ENCODE measurements at places on chromosomes 1 and 21.

DNA sequence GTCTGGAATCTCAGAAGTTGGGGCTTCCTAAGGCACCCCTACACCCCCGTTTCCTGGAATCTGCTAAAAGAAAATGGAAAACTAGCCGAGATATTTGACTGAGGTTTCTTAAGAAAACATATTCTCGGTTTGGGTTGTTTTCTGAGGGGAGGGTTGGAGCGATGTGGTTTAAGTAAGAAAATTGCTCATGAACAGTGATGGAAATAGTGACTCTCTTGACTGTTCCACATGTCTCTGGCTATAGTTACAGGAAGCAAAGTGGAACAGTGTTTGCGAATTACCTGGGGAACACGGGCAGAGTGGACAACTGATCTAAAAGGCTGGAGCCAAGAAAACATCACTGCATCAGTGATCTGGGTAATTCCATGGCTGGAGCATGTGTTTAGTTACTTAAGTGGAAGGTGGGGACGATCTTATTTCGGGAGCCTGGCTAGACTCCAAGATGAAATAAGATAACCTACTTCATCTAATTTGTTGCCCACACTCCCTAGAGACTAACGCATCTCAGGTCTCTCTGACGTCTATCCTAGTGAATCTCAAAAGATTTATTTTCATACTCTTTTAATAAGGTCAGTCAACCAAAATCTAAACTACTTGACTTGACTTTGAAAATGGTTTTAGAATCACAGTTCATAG lies 92.4 kb downstream of the KCNJ15 start:
- peak; percentile 58 for DNase-seq

- DNase-seq = peak; percentile 96
Measured at GRCh38 chr1:115251856-115252255, 86.2 kb downstream of the NGF start.

DNA sequence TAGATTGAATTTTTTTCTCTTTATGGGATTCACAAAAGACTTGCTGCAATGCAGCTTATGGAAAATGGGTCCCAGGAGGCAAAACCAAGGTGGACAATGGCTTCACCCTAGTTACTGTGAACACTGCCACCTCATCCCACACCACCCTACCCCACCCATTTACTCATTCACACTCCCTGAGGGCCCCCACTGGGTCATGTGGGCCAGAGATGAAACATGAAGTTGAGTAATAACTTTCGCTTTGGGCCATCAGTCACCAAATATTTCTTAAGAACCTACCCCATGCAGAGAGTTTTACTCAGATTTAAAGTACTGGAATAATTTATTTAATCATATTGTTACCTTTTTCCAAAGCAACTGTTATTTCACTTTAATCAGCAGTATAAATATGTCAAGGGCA lies 191.8 kb downstream of the TPR start:
- DNase-seq = peak; percentile 96

GRCh38 chr1:47174656-47175020 lies 15.2 kb downstream of the PDZK1IP1 start:
- DNase-seq = no peak

GRCh38 chr1:89671775-89672488 lies 39.0 kb downstream of the LRRC8C start:
- peak; percentile 74 for DNase-seq

- no peak for DNase-seq
Measured at GRCh38 chr1:94183197-94183815, 54.1 kb downstream of the ARHGAP29 start.

DNA sequence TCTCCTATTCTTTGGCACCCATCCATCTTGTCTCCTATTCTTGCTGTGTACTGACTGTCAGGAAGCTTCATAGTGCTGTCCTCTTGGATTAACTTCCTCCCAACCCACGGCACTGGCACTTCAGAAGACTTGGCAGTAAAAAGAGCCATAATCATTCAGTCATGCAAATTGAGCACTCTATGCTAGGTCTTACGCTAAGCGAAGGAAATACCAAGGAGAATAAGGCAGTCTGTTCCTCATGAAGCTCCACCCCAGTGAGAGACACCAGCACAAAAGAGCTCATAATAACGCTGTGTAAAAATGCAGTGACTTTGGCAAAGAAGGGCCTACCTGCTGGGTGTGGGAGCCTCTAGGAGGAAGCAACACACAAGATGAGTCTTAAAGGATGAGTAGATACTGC lies 67.1 kb downstream of the GFI1 start:
- no peak for DNase-seq

DNA sequence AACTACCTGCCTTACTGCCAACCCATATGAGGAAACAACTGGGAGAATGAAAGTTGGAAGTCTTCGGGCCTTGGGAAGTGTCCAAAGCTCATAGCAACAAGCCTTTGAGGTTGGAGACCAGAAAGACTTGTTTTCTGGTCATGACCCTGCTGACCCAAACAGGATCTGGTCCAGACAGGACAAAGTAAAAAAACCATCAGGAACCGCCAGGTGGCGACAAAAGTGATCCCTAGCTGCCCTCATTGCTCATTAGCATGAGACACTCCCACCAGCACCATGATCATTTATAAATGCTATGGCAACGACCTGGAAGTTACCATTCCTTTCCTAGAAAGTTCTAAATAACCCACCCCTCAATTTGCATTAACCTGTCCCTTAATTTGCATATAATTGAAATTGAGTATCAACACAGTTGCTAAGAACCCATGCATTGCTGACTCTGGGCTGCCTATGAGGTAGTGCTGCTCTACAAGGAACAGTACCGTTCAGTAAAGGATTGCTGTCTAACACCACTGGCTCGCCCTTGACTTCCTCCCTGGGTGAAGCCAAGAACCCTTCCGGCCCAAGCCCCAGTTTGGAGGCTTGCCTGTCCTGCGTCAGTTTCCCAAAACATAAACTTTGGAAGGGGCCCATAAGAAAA lies 89.0 kb downstream of the URB2 start:
- peak; percentile 31 for DNase-seq

GRCh38 chr1:75990686-75991085 lies 58.5 kb upstream of the ASB17 start:
- DNase-seq = no peak

GRCh38 chr1:177645491-177646190 lies 324.2 kb downstream of the SEC16B start:
- no peak for DNase-seq

DNA sequence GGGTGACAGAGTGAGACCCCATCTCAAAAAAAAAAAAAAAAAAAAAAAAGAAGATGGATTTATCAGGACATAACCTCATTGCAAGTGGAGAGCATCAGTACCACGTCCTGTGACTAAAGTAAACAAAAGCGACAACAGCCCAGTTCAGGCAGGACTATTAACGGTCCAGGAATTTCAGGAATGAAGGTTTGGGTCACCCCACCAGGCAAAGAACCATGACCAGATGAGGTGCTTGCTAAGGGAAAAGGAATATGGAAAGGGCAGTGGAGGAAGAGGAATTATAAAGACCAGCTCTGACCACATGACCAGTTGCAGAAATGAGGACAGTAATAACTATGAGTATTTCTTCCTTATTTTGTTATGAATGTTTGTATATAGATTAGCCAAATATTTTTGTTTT lies 35.4 kb upstream of the EIF4G3 start:
- no peak for DNase-seq

GRCh38 chr1:41528106-41528505 lies 43.6 kb upstream of the EDN2 start:
- no peak for DNase-seq

GRCh38 chr1:154492115-154492514 lies 9.9 kb upstream of the TDRD10 start:
- no peak for DNase-seq

GRCh38 chr1:45478121-45478814 lies 12.7 kb downstream of the TESK2 start:
- no peak for DNase-seq

GRCh38 chr1:53396573-53397268 lies 62.5 kb upstream of the DMRTB1 start:
- no peak for DNase-seq

GRCh38 chr1:54581621-54582035 lies 33.6 kb downstream of the ACOT11 start:
- DNase-seq = peak; percentile 61

DNA sequence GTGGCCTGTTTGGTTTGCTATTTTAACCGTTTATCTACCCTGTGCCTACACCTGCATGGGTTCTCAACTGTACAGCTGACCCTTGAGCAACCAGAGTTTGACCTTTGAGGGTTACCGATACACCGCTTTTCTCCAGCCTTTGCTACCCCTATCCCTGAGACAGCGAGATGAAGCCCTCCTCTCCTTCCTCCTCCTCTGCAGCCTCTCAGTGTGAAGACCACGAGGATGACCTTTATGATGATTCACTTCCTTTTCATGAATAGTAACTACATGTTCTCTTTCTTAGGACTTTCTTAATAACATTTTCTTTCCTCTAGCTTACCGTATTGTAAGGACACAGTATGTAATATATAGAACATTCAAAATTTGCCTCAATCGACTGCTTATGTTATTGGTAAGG lies 14.5 kb upstream of the RNF187 start:
- DNase-seq = peak; percentile 38

DNA sequence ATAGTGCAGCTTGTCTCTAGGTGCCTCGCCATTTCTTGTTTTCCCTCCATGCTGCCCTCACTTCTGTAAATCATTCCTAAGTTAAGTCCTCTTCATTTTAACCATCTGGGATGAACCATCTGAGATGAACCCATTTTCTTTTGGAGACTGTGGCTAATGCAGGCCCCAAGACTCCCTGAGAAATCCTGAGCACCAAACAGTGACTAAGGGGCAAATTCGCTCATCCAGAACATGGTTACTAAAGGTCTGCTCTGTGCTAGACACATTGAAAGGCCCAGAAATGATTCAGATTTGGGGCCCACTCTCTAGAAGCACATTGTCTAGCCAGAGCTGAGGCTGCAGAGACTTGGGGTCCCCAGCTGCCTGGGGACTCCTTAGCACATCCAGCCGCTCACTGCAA lies 151.9 kb upstream of the CTTNBP2NL start:
- no peak for DNase-seq

DNA sequence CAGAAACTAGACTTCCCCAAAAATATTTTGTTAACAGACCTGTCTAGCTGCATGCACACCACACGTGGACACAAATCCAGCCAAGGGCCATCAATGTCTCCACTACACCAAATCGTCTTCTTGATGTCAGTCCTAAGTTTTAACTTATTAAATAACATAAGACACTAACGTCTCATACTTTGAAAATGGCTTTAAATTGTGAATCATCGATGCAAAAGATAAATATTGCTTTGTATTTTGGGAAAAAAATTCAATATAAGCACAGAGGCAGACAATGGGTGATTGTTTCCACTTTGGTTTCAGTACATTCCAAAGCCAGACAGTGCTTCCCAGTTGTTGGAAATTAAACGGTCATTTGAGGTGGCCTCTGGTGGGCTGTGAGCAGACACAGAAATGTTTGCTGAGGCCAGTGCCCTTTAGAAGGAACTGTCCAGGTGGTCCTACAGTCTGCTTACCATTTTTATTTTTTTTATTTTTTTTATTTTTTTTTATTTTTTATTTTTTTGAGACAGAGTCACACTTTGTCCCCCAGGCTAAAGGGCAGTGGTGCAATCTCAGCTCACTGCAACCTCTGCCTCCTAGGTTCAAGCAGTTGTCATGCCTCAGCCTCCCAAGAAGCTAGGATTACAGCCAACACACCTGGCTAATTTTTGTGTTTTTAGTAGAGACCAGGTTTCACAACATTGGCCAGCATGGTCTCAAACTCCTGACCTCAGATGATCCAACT lies 1.8 kb upstream of the KIAA2013 start:
- DNase-seq = no peak

GRCh38 chr1:47783638-47784496 lies 213.3 kb downstream of the TRABD2B start:
- no peak for DNase-seq

DNA sequence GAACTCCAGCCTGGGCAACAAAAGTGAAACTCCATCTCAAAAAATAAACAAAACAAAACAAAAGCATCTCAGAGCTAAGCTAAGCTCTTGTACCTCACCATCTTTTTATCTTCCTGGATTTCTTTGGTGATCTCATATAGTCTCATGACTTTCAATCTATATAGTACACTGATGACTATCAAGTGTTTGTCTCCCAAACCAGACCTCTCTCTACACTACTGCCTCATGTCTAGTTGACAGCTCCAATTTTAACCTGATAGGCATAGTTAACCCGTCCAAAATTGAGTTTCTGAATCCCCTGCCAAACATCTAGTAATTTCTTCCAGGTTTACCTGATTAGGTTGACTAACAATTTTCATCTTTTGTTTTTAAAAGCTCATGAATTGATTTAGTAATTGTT lies 151.7 kb downstream of the COP1 start:
- no peak for DNase-seq

- no peak for DNase-seq
Measured at GRCh38 chr1:153795330-153795837, 20.2 kb downstream of the SLC27A3 start.

DNA sequence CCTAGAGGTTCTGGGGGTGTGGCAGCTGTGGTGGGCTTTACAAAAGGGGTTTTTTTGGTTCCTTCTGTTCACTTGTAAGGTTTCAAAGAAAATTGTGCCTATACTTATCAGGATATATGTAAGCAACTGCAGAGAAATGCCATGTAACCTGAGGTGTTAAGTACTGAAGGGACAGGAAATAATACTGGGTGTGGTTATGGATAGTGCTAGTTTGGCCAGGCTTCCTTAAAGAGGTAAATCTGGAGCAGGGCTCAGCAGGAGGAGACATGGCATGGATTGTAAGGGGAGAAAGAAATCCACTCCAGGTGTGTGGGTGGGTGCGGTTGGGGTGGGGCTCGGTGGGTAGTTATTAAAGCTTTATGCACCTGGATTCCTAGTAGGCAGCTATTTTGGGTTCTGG lies 28.3 kb downstream of the KIRREL1 start:
- DNase-seq = no peak

- DNase-seq = peak; percentile 96
Measured at GRCh38 chr1:178940068-178940765, 69.3 kb upstream of the ANGPTL1 start.

- DNase-seq = no peak
Measured at GRCh38 chr21:39029900-39030884, 153.1 kb downstream of the PSMG1 start.

DNA sequence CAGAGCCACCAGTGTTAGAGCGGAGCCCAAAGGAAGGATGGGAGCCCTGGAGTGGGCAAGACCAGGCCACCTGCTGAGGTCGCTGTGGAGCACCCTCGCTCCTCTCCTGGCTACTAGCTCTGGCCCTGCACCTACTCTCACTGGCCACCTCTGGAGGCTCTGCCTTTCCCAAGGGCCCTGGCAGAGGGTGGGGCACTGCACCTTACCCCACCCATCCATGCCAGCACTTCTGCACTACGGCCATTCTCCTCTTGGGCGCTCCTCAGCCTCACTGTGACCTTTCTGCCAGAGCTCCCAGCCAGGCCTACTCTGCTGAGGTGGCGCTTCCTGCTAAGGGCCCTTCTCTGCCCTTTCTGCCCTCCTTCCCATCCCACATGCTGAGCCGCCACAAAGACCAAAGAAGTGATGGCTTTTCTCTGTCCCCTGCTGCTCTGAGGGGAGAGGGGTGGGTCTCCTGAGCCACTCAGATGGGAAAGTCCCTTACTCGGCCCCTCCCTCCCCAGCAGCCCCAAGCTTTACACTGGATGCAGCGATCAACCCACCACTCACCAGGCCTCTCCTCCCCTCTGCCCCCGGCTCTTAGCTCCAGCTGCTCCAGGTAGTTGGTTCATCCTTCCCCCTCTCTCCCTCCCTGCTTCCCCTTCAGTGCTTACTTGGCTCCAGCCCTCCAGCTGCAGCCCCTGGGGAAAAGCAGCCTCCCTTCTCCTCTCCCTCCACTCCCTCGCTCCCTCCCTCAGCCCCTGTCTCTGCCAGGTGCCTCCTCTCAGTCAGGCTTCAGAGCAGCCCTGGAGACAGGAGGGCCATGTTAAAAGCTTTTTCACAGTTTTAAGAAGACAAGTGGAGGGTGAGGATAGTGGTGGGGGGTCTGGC lies 14.8 kb upstream of the TMEM222 start:
- DNase-seq = no peak

GRCh38 chr1:16006552-16007485 lies 2.8 kb downstream of the SRARP start:
- DNase-seq = peak; percentile 34
